ENCODE measurements at places on chromosomes 11 and 22. TPM values are rescaled to one million over a fixed set of nuclear protein-coding genes. Genes with fewer than 3 reads are reported as not detected.

GRCh38 chr22:31082606-31083376 is 1.7 kb downstream of the SMTN start:
- DNase-seq = peak; percentile 81

DNA sequence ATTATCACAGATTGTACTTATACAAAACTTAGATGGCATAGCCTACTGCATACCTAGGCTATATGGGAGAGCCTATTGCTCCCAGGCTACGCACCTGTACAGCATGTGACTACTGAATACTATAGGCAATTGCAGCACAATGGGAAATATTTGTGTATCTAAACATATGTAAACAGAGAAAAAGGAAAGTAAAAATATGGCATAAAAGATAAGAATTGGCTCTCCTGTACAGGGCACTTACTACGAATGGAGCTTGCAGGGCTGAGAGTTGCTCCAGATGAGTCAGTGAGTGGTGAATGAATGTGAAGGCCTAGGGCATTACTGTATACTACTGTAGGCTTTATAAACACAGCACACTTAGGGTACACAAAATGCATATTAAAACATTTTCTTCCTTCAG is 13.2 kb downstream of the APOL6 start:
- no peak for DNase-seq

Gene C11orf16
- not detected for total RNA-seq

- DNase-seq = no peak
Measured at GRCh38 chr22:19466848-19467752, 11.9 kb downstream of the UFD1 start.

DNA sequence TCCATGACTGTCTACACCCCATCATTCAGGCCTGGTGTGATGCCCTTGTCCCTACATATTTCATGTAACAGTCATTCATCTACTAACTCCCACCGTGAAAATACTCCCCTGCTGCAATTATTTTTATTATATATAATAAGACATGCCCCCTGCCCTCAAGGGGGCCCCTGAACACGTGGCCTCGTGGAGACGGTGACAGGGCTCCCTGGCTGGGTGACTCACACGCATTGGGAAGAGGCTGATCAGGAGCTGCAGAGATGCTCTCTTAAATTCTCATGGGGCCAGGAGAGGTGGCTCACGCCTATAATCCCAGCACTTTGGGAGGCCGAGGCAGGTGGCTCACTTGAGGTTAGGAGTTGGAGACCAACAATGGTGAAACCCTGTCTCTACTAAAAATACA is 88.6 kb downstream of the ST3GAL4 start:
- DNase-seq = no peak

Gene RAB38
- 0.64 TPM for total RNA-seq

Gene ANO3
- under 0.01 TPM for total RNA-seq

GRCh38 chr22:46800102-46800857 is 37.8 kb downstream of the TBC1D22A start:
- no peak for DNase-seq

DNA sequence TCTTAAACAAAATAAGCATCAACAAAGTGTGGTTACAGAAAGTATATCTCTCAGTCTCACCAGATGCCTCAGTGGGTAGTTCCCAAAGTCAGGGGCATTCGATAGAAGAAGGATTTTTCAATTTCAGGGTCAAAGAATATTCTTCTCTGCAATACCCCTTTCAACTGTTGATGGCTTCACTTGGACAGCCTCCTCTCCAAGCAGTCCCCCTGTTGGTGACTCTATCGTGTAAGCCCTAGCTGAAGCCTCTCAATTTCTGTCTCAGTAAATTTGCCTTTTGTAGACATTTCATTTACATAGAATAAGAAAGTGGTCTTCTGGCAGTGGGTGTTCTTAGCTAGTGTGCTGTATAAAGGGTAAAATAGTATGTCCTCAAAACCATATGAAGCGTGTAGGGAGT is 11.3 kb upstream of the CCDC83 start:
- no peak for DNase-seq

- no peak for DNase-seq
Measured at GRCh38 chr11:78767027-78767932, 192.6 kb upstream of the NARS2 start.

DNA sequence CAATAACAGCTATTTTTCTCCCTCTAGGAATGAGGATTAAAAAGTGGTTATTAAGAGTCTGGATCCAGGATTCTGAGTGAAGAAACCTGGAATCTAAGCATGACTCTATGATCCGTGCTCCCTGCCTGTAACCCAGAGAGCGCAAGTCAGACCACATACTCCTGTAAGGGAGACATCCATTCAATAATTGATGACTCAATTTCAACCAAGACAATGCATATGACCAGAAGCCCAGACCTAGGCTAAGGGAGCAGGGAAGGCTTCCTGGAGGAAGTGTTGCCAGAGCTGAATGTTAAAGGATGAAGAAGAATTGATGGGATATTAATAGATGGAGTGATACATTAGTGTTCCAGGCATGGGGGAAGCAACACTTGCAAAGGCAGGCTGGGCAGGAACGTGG is 13.8 kb upstream of the PAMR1 start:
- no peak for DNase-seq

GRCh38 chr22:38540701-38541100 is 29.3 kb downstream of the DMC1 start:
- DNase-seq = no peak

GRCh38 chr11:84673753-84674152 is 953.4 kb downstream of the DLG2 start:
- no peak for DNase-seq

Gene B3GAT3
- total RNA-seq = 36.3 TPM

- no peak for DNase-seq
Measured at GRCh38 chr11:17812865-17813187, 78.2 kb downstream of the KCNC1 start.

DNA sequence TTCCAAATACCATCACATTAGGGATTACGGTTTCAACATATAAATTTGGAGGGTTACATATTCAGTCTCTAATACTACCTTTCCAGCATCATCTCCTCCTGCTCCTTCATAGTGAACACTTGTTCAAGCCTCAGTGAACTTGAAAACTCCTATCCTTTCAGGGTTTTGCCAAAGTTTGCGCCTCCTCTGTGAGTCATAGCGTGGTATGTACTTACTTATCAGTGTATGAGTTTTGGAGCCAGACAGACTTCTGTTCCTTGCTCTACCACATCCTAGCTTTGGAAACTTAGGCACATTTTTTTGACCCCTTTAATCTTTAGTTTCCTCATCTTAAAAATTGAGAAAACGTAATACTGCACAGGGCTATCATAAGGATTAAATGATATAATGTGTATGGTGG is 160.1 kb upstream of the ZC3H12C start:
- DNase-seq = peak; percentile 18

DNA sequence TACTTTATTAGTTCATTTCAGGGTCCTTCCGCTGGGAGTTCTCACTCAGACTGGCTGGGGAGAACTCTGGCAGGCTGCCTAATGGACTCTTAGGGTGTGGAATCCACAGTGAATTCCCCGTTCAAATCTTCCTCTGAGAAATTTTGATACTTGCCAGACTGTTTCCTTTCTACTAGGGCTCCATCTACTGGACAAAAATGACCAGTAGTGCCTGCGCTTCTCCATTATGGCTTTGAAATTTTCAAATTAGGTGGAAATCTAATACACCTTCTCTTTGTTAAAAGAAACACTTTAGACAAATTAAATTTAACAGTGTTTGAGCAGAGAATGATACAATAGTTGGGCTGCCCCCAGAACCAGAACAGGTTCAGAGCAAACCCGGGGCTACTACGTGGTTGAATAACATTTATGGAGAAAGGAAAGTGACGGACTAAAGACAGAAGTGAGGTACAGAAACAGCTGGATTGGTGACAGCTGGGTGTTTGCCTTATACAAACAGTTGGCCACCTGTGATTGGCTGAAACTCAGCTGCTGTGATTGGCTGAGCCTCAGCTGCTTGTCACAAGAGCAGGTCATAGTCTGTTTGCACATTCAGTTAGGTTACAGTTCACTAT is 52.9 kb upstream of the FDX1 start:
- peak; percentile 82 for DNase-seq

Gene ASPHD2
- 2.2 TPM for total RNA-seq

Gene SEPTIN3
- total RNA-seq = under 0.01 TPM

GRCh38 chr11:44873537-44873936 is 77.1 kb downstream of the TP53I11 start:
- no peak for DNase-seq

Gene ELMOD1
- 0.43 TPM for total RNA-seq

DNA sequence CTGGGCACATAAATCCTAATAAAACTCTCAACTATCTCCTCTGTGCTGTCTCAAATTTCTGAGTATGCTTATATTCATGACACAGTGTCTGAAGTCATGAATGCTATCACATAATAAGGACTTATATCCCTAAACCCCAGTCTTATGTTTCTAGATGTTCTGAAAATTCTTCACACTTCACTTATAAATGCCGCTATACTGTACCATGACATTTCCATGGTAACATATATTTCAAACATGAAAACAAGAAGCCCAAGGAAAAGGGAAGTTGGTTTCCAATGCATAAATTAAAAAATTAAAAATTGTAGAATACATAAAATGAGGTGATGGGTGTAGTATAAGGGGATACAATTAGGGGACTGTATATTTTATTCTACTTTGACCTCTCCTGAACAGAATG is 11.7 kb downstream of the GVQW3 start:
- DNase-seq = no peak

- DNase-seq = no peak
Measured at GRCh38 chr22:43850529-43850928, 11.8 kb downstream of the SULT4A1 start.

Gene SCGB1D2
- not detected for total RNA-seq

Gene ARFGAP3
- total RNA-seq = 69.6 TPM

Gene MYEOV
- total RNA-seq = 3.2 TPM

- no peak for DNase-seq
Measured at GRCh38 chr11:100625041-100625440, 62.0 kb upstream of the ARHGAP42 start.

Gene OVCH2
- 0.64 TPM for total RNA-seq

DNA sequence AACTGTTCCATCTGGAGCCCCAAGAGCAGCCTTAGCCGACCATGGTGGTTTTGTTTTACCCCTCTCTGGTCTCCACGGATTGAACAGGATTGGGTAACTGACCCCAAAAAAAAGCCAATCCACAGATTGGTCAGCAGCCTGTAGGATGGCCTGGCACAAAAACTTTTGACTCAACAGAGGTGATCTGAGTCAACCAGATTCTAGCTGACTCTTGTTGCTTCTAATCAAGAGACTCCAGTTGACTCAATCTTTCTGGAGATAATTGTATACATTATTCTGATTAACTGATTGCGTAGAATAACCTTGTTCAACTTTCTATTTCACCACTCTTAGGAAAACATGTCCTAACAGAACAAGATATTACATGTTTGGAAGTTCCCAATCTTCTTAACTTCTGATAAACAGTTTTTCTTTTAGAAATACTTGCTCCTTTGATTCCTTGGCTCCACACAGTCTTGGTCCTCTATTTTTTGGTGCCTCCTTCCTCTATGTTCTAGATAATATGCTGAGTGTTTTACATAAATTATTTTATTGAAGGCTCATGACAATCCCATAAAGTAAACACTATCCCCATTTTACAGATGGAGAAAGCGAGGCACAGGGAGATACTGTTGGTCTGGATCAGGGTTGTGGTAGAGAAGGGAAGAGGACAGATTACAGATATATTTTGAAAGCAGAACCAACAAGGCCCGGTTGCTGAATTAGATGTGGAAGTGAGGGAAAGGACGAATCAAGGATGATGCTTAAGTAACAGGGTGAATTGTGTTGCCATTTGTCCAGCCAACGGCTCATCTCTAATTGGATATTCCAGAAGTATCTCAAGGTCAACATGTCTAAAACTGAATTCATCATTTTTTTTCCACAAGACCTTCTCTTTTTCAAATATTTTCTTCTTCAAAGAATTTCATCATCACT is 11.5 kb upstream of the ZC3H12C start:
- no peak for DNase-seq

DNA sequence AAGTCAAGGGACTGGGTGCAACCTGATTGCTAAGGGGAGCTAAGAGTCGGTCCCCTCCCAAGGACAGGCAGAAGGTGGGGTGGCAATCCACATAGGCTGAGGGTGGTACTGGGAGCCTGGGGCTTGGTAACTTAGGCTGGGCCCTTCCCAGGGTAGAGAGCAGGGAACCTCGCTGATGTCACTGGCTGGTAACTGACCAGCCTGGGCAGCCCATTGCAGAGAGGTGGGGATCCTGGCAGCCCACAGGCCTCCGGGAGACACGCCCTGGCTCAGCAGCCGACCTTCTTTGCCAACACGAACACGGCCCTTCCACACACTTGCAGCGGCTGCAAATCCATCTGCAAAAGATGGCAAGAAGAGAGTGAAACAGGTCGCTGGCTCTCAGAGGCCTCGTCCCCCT is 25.4 kb downstream of the A4GALT start:
- no peak for DNase-seq

DNA sequence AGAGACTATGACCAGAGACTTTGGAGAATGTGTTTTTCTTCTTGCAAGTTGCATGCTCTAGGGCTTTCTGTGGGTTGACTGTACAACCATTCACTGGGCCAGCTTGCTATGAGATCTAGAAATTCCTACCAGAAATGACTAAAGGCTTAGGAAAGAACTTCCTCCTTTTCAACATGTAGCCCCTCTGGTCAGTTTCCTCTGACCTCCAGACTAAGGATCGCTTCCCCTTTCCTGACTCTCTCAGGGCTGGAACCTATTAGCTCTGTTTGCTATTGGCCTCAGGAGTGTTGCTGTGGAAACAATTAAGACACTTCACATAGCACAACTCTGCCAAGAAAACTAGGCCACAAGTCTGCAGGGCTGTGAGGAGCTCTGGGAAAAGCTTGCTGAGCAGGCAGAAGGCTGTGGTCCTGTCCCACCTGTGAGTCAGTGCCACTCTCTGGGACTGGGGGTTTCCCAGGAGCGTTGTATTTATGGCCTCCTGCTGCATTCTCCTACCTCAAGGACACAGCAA is 10.7 kb downstream of the CRY2 start:
- peak; percentile 74 for DNase-seq

Gene FAM227A
- total RNA-seq = 1.9 TPM

GRCh38 chr11:41118521-41118920 is 340.9 kb downstream of the LRRC4C start:
- DNase-seq = no peak

- DNase-seq = peak; percentile 21
Measured at GRCh38 chr11:120212259-120212878, 1.5 kb downstream of the OAF start.

DNA sequence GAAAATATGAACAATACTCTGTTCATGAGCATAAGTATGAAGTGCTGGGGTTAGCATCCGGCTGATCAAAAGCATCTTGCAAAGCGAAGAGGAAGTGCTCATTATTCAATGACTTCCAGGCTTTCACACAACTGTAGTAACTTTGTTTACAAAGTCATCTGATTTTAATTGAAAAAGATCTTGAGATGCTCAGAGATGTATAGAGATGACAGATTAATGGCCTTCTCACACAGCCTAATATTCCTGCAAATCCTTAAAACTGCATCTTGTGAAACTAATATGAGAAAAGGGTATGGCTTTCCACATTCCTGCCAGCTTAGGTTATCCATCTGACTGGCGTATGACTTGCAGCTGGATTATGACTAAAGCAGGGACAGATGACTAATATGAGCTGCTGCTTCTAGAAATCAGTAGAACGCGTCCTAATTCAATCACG is 125.4 kb downstream of the CASP12 start:
- peak; percentile 88 for DNase-seq

GRCh38 chr11:64878494-64879243 is at the start of gene EHD1:
Gene EHD1, minus strand, starts transcription at chr11:64878621. Its CDS starts 157 bp downstream, at chr11:64878464.
- peak; percentile 97 for DNase-seq

Gene TCN1
- not detected for total RNA-seq

- no peak for DNase-seq
Measured at GRCh38 chr22:38953577-38954413, 3.6 kb upstream of the APOBEC3A start.

Gene EI24
- 69.3 TPM for total RNA-seq

- DNase-seq = peak; percentile 29
Measured at GRCh38 chr11:134592391-134592990, 180.4 kb upstream of the B3GAT1 start.
